MCF 10A (cell line): ENCODE measurements at places on chromosomes 13 and 19.

DNA sequence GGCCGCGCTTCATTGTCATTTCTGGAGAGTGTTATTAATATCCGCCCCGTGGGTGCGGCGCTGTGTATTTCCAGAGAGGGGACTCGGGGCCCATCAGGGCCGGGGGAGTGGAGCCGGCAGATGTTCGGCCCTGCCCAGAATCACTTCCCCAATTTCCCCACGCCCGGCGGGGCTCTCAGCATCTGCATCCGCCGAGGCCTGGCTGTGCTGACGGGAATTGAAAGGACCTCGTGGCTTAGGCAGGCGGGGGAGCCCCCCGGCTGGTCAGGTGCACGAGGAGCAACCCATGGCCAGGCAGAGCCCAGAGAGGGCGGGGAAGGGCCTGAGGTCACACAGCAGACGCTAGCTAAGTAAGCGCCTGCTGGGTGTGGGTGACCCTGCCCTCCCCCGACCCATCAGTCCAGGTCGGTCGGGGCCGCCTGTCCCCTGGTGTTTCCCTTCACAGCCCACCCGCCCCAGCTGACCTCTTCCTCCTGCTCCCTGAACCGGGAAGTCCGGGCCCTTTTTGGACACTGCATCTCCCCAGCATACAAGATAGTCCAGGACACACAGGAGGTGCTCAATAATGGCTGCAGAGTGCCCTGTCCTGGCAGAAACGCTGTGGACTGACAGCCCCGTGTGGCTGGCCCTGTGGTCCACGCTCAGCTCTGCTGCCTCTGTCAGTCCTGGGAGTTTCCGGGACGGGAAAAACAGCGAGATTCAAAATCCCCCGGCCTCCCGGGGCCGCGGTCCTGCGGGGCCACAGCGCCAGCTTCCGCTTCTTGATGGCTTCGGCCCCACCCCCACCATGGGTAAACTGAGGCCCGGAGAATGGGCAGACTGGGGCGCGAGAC, 22.1 kb downstream of the ARID3A start:
- DNase-seq = no peak

- no peak for DNase-seq
Observed at GRCh38 chr13:44762911-44763310, 186.8 kb upstream of the TSC22D1 start.

- no peak for DNase-seq
Observed at GRCh38 chr13:103471896-103472295, 405.7 kb upstream of the SLC10A2 start.

- no peak for DNase-seq
Observed at GRCh38 chr19:7215176-7215575, 79.0 kb downstream of the INSR start.

GRCh38 chr13:50990818-50991506, 81.4 kb downstream of the RNASEH2B start:
- DNase-seq = no peak

- no peak for DNase-seq
Observed at GRCh38 chr13:91302111-91302510, 45.4 kb upstream of the MIR17HG start.

GRCh38 chr19:16039545-16039944, 36.8 kb upstream of the TPM4 start:
- no peak for DNase-seq

GRCh38 chr19:7831452-7831851, 1.4 kb downstream of the EVI5L start:
- DNase-seq = peak; percentile 68

- DNase-seq = peak; percentile 52
Observed at GRCh38 chr13:75785130-75785529, 149.0 kb downstream of the LMO7 start.

- no peak for DNase-seq
Observed at GRCh38 chr19:5676772-5677105, 3.6 kb downstream of the MICOS13 start.

DNA sequence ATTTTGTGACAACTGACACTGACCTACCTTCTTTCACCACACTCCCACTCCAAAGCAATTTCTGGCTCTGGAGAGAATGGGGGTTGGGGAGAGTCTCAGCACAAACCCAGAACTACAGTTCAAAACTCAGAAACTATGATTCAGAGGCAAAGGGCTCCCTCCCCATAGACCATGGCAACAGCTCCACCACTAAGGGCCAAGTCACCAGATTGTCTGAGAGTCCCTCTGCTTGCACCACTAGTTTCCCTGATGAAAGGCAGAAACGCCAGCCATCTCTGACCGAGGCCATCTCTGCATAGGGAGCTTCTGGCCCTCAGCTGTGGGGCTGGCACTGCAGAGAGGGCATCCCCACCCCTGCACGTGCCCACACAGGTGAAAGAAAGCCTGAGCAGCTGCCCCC, 112.4 kb upstream of the VSTM2B start:
- DNase-seq = no peak

DNA sequence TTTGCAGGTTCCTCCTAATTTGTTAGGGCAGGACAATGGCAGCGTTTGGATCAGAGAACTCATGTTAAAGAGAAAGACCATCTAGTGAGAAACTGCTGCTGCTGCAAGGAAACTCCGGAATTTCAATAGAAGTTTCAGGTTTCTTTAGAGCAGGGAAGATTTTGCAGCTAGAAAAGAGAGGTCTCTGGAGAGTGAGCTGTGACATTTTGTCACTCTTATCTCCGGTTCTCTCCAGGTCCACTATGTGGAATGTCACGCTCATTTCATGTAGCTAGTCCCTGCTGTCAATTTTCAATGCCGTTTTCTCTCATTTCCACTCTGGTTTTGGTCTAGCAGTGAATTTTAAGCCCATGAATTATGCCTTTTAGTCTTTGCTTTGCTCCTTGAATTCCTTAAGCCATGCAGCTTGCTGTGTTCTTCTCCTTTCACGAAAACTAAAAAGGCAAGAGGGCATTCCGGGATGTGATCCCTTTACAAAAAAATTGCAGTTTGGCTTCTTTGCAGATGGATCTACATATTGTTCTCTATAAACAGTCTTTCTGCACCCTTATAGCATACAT, 46.7 kb upstream of the POSTN start:
- no peak for DNase-seq

GRCh38 chr19:10368101-10368803, 12.1 kb downstream of the TYK2 start:
- no peak for DNase-seq

GRCh38 chr13:50167224-50167947, 152.1 kb downstream of the KCNRG start:
- DNase-seq = no peak

DNA sequence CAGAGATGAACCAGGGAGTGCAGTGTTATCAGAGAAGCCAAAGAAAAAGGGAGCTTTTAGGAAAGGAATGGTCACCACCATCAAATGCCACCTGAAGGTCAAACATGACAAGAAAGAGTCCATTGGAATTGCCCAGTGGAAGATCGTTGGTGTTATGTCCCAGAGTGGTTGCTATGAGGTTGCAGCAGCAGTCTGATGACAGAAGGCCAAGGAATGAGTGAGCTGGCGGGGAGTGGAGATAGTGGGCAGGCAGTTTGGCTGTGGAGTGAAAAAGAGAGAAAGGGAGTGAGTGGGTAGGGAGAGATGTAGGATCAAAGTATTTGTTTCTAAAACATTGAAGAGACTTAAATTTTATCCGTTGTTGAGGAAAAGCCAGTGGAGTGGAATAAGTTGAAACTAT, 117.4 kb upstream of the WASF3 start:
- no peak for DNase-seq

DNA sequence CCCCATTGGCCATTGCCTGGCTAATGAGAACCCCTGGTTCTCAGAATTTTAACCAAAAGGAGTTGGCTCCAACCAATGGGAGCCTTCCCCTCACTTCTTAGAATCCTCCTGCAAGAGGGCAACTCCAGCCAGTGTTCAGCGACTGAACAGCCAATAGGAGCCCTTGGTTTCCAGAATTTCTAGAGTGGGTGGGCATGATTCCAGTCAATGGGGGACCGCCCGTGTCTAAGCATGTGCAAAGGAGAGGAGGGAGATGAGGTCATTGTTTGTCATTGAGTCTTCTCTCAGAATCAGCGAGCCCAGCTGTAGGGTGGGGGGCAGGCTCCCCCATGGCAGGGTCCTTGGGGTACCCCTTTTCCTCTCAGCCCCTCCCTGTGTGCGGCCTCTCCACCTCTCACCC, 9.5 kb upstream of the SWSAP1 start:
- DNase-seq = no peak

DNA sequence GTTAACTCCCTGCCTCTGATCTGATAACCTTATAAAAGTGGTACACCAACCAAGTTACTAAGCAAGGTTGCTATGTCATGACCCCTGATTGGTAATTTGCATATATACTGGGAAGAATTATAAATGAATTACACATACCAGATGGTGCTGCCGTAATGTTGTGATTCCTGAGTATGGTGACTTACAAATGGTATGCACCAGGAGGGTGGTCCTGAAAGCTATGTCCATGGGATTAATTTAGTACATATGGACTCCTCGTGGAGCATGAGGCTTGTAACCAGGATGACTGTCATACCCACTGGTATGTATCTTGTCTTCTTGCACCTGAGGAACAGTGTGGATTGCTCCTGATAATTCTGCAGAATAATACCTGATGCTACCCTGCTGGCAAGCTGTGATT, 240.6 kb downstream of the GPC6 start:
- no peak for DNase-seq

DNA sequence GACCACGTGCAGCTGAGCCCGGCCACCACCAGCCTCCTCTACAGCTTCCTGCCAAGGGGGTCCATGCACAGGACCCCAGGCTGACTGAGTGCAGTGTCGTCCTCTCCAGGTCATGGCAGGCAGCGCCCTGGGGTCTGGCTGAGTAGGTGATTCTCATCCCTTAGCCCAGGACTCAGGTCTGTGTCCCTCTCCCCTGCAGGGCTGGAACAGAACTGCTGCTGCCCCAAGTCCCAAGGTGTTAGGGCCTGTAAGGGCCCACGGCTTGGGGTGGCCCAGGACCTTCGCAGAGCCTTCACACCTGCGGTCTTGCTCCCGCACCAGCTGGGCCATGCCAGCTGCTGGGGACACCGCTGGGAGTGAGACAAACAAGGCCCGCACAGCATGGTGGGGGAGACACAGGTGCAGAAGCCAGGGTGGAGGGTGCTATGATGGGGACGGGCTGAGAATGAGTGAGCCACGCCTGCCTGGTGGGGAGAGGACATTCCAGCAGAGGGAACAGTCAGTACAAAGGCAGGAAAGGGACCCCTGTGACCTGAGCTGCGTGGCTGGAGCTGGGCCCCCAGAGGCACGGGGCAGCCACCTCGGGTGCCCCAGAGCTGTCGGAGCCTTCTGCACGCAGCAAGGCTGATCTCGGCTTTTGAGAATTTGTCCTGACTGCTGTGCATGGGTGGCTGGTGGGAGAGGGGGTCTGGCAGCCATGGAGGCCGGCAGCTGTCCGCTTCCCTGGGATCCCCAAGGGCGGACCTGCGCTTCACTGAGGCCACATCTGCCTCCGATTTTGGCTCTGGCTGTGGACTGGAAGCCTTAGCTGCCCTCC, 11.9 kb downstream of the PLEKHF1 start:
- no peak for DNase-seq

DNA sequence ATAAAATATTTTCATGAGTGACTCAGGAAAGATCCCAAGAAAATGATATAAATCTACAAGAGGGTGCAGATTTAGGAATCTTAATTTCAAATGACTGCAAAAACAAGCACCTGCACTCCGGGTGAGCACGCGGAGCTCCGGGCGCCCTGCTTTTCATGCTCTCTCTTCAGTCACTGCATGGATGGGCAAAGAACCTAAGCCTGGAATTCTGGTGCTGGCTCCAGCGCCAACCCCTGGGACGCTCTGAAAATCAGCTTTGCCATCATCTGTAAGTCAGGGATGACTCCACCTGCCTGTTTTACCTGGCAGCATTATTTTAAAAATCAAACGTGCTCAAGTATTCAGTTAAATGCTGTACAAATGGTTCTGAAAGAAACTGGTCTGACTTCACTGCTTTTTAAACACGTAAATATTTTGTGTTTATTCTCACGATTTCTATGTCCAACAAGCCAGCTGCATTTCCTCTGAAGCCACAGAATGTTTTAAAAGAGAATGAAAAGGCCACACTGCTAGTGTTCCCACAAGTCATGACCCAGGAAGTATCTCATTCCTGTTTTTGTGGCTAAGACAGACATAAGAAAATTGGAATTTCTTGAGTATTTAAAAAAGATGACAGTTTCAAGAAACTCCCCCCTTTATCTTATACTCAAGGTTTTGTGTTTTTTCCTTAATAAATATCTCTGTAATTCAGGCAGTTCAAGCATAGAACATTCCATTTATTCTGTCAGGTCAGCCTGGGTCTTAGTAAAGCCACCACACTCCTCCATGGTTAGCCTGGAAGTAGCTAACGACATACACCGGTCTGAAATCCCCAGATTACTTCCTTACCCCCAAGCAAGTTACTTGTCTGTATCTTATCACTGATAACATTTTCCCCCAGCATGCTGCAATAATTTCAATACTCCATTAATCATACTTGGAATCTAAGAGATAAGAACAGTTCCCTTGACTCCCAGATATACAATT, 81.1 kb downstream of the COL4A1 start:
- DNase-seq = no peak
